ENCODE measurements at places on chromosomes 7 and 10. TPM values are rescaled to one million over a fixed set of nuclear protein-coding genes. Genes with fewer than 3 reads are reported as not detected.

TRAPPC14 gene
- 17.6 TPM for total RNA-seq

PRLHR gene
- not detected for total RNA-seq

TDRD1 gene
- 0.25 TPM for total RNA-seq

ADAM8 gene
- total RNA-seq = 124 TPM

RAB19 gene
- 11.3 TPM for total RNA-seq

ZNF212 gene
- total RNA-seq = 15.9 TPM

FGFR2 gene
- total RNA-seq = not detected

IRF5 gene
- total RNA-seq = 7.2 TPM

LIPK gene
- total RNA-seq = not detected

CLRN3 gene
- not detected for total RNA-seq

SCIN gene
- total RNA-seq = 0.64 TPM

CPEB3 gene
- 1.4 TPM for total RNA-seq

DDX50 gene
- 61.6 TPM for total RNA-seq

CADPS2 gene
- not detected for total RNA-seq

ZMIZ1 gene
- 34.3 TPM for total RNA-seq

WEE2 gene
- not detected for total RNA-seq

SPDYE2B gene
- not detected for total RNA-seq

PRPS1L1 gene
- total RNA-seq = not detected

ANKRD1 gene
- total RNA-seq = not detected

CTAGE4 gene
- 1.2 TPM for total RNA-seq

TRIM74 gene
- 0.40 TPM for total RNA-seq

HECTD2 gene
- total RNA-seq = 9.7 TPM

PVRIG gene
- total RNA-seq = 27.7 TPM

FAM25A gene
- total RNA-seq = not detected

GRM3 gene
- total RNA-seq = not detected

FAM237B gene
- not detected for total RNA-seq

CYP26C1 gene
- 0.05 TPM for total RNA-seq

ACHE gene
- total RNA-seq = not detected

SPDYE5 gene
- not detected for total RNA-seq

PHKG1 gene
- total RNA-seq = 1.2 TPM

CDK1 gene
- total RNA-seq = 138 TPM

C10orf120 gene
- total RNA-seq = not detected

AUTS2 gene
- total RNA-seq = 3.0 TPM

IKZF1 gene
- total RNA-seq = 260 TPM

ANLN gene
- total RNA-seq = 58.3 TPM

UNC5B gene
- 0.05 TPM for total RNA-seq

PDE6C gene
- total RNA-seq = not detected
